ENCODE measurements at places on chromosomes 3 and 15.

GRCh38 chr15:79455361-79455760, 23.2 kb downstream of the MINAR1 start:
- no peak for DNase-seq

DNA sequence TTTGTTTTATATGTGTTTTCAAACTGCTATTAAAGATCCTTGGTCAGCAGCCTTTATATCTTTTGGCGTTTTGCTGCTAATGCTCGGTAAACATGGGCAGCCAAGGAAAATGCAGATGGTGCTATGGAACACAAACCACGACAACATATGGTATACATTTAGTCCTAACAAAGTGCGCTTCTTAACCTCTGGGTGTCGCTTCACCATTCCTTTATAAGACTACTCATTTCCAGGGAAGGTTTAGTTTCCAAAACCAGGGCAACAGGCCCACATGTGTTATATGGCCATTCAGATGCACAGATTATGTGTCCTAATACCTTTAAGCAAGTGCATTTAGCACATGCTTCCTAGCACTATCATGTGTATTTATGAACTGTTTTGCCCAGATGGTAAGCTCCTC, 14.7 kb downstream of the SHOX2 start:
- peak; percentile 29 for DNase-seq

DNA sequence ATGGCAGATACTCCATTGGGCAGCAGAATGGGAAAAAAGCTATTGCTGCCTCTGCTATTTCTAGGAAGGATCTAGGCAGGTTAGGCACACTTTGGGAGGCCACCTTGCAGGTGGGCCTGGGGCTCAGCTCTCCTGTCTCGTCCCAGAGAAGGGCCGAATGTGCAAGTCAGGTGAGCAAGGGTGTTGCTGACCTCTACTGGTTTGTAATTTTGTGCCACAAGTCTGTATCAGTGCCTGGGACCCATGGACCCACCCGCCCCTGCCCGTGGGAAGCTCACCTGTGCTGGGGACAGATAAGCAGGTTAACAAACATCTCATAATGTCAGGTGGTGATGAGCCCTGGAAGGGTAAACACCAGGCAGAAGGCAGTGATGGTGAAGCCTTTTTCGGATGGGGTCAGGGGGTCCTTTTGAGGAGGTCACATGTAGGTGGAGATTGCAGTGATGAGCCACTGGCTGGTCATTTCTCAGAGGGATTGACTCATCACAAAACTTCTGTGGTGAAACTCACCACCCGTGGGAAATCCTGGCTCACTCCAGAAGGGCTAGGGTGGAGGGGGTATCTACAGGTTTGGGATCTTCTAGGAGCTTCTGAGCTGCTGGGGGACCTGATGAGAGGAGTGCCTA, 161.3 kb downstream of the KLF13 start:
- DNase-seq: no peak

DNA sequence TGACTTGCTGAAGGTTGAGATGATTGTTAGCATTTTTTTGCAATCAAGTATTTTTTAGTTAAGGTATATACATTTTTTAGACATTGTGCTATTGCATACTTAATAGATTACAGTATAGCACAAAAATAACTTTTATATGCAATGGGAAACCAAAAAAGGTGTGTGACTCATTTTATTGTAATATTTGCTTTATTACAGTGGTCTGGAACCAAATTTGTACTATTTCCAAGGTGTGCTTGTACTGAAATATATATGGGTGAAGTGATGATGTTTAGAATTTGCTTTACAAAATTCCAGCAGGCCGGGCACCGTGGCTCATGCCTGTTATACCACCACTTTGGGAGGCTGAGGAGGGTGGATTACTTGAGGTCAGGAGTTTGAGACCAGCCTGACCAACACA, 29.1 kb upstream of the TBC1D23 start:
- DNase-seq: no peak

- no peak for DNase-seq
Observed at GRCh38 chr3:71545330-71545729, 38.2 kb downstream of the FOXP1 start.

- no peak for DNase-seq
Observed at GRCh38 chr15:39226169-39226937, 354.5 kb upstream of the THBS1 start.

GRCh38 chr3:89522155-89522554, 414.7 kb downstream of the EPHA3 start:
- DNase-seq: no peak

Data from SK-N-DZ (cell line).